ENCODE measurements at places on chromosomes 11 and 22.

DNA sequence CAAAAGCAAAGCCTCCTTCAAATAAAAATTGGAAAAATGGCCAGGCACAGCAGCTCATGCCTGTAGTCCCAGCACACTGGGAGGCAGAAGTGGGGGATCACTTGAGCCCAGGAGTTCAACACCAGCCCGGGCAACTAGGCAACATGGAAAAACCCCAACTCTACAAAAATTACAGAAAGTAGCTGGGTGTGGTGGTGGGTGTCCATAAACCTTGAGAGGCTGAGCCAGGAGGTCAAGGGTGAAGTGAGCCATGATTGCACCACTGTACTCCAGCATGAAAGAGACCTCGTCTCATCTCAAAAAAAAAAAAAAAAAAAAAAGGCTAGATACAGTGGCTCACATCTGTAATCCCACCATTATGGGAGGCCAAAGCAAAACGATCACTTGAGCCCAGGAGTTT, 22.3 kb downstream of the DDX6 start:
- DNase-seq, result no peak

DNA sequence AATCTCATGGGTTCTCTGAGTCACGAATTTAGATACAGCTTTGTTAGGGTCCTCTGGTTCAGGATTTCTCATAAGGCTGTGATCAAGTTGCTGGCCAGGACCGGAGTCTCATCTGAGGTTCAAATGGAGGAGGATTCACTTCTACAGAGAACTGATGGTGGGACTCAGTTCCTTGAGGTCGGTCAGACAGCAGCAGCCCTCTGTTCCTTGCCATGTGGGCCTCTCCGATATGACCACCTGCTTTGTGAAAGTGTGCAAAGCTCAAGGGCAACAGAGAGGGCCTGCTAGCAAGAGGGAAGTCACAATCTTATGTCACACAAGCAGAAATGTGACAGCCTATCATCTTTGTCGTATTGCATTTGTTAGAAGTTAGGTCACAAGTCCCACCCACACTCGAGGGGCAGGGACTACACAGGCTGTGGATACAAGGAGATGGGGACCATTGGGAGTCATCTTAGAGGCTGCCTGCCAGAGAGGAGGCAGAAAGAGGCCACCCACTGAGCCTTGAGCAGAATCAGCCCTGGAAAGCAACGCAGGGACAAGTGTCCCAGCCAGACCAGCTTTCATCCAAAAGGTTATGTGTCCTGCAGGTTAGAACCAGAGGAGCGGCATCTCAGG, 34.5 kb downstream of the RPUSD4 start:
- no peak for DNase-seq

GRCh38 chr11:34566208-34566551, 52.6 kb upstream of the ELF5 start:
- no peak for DNase-seq

DNA sequence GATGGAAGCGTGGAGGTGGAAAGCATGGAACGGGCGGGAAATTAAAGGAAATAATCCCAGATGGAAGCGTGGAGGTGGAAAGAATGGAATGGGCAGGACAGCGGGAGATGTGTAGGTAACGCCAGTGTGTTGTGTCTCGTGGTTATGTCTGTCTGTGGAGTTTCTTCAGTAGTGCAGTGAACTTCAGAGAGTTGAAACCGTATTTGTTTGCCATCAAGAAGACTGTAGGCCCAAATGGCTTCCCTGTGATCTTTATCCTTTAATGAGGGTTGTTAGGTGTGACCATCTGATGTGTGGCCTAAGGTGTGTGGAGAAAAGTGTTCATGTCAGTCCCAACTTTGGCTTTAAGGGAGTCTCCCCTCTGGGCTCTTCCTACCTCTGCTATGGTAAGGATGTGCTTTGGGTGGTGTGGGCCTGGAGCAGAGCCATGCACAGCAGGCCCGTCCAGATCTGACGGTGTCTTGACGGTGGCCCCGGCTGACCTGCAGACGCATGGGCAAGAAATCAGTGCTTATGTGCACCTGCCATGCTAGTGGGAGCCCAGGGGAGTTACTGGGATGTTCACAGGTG, 39.6 kb downstream of the AP2A2 start:
- no peak for DNase-seq

DNA sequence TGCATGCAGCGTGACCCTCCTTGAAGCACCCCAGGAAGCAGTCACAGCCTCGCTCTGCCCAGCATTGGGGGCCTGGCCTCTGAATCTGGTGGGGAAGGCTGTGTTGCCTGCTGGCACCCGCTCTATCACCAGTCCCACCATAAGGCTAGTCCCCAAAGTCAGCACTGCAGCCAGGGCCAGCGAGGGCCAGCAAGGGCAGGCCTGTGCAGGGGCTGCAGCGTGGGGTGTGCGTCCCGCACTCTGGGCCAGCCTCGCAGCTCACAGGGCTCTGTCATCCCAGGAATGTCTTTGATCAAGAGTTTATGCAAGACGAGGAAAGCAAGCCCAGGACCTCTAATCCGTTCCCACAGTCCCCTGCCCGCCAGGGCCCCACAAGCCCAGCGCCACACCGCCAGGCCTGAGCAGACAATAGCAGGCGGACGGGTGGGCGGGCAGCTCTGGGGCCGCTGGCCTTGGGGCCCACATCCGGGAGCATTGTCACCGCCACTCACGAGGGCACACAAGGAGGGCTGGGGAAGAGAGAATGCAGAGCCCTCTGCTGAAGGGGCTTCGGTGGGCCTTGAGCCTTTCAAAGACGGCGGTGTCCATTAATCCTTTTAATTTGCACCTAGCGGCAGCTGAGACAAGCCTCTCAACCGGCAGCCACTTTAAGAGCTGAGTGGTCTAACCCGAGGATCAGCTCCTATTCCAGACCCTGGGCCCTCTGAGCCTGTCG, 17.1 kb downstream of the LTO1 start:
- DNase-seq, result no peak

GRCh38 chr11:92383430-92383829, 158.8 kb downstream of the FAT3 start:
- no peak for DNase-seq

GRCh38 chr11:15547685-15548084, 433.0 kb downstream of the INSC start:
- DNase-seq, result no peak

DNA sequence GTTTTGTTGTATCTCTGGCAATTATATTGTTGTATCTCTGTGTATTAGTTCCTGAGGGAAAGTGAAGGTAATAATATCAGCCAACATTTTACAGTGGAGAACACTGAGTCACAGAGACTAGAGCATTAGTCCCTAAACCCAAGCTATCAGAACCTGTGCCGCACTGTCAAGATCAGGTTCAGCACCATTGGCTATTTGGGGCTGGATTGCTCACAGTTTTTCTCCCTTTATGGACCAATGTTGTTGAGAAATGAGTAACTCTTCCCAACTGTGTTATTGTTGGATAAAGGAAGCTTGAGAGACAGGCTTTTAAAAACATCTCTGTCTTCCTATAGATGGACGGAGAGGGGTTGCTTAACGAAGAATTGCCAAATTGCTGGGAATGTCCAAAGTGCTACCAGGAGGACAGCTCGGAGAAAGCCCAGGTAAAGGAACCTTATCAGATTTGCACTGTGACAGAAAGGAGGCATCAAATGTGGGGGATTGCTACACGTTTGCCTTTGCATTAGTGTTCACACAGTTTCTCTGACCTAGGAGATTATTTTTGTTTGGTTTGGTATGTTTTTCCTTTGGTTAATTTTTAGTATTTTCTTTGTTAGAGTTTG, 18.2 kb upstream of the GRK2 start:
- DNase-seq, result no peak

- peak; percentile 71 for DNase-seq
Observed at GRCh38 chr11:82733444-82734119, at the start of gene FAM181B. FAM181B (minus strand) TSS chr11:82733864; CDS start chr11:82733729, 135 bp downstream.

GRCh38 chr11:65491163-65491465, 7.7 kb upstream of the MALAT1 start:
- no peak for DNase-seq

Data from Right ventricle myocardium superior (tissue), 1 donor.